ENCODE measurements at places on chromosomes 6 and 20. TPM values are rescaled to one million over a fixed set of nuclear protein-coding genes. Genes with fewer than 3 reads are reported as not detected.

Gene ATF6B
- total RNA-seq = 35.7 TPM

- H3K27me3 ChIP-seq = no peaks in the 10 kb centered on the region
- H3K36me3 ChIP-seq = peaks cover 6% of the 10 kb centered on the region
- H3K4me1 ChIP-seq = peaks cover 38% of the 10 kb centered on the region
- peak overlapping the region; percentile 97 for H3K4me3 ChIP-seq
- H3K27ac ChIP-seq = peak overlapping the region; percentile 90
These were observed 4.4 kb downstream of the RREB1 start for GRCh38 chr6:7112171-7112570.

Gene HLA-DMA
- 1.7 TPM for total RNA-seq

Gene NDRG3
- total RNA-seq = 30.1 TPM

Gene STMND1
- total RNA-seq = not detected

- H3K27ac ChIP-seq = no peak overlapping the region
- H3K36me3 ChIP-seq = no peaks in the 10 kb centered on the region
- no peak overlapping the region for H3K4me3 ChIP-seq
- H3K27me3 ChIP-seq = no peaks in the 10 kb centered on the region
These were observed 31.0 kb downstream of the KCNQ2 start for GRCh38 chr20:63441136-63442099.

GRCh38 chr6:87378947-87379346 lies 28.8 kb upstream of the CFAP206 start:
- H3K4me3 ChIP-seq = no peak overlapping the region
- H3K27me3 ChIP-seq = no peaks in the 10 kb centered on the region
- H3K27ac ChIP-seq = no peak overlapping the region
